ENCODE measurements at places on chromosomes 13 and 19.

DNA sequence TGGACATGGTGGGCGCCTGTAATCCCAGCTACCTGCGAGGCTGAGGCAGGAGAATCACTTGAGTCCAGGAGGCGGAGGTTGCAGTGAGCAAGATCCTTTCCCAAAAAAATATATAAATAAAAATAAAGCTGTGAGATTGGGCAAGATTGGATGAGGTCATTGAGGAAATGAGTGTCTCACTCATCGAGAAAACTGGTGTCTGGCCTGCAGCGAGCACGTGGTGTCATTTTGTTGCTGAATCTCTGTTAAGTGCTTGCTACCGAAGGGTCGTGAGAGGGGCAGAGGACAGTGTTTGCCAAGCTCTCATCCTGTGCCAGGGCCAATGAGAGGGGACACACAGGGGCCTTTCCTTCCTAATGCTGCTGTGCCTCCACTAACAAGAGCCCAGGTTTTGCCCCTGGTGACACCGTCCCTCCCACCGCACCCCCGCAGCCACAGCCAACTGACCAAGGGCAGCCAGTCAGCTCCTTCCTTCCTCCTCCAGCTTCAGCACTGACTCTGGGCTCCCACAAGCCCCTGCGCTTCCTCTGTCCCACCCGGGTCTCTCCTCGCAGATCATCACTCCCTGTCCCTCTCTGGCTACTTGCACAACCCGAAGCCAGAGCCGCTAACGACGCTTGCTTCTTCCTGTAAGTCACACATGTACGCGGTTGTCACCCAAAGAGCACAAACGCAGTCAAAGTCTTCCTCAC lies 3.2 kb downstream of the POLD1 start:
- no peak for DNase-seq

DNA sequence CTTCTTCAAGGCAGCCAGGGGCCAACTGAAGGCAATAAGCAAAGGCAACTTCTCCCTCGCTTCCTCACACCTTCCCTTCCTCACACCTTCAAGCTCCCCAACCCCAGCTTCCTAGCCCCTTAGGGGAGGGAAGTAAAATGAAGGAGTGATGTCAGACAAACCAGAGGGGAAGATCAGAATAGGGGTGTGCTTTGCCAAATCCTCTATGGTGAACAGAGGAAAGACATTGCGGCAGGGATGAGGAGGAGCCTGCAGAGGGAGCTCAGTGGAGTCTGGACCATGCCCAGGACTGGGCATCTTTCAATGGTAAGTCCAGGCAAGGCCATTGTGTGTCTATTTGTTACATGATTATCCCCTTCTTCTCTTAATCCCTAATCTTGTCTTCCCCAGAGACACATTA lies 164.0 kb downstream of the TSHZ3 start:
- DNase-seq: no peak

DNA sequence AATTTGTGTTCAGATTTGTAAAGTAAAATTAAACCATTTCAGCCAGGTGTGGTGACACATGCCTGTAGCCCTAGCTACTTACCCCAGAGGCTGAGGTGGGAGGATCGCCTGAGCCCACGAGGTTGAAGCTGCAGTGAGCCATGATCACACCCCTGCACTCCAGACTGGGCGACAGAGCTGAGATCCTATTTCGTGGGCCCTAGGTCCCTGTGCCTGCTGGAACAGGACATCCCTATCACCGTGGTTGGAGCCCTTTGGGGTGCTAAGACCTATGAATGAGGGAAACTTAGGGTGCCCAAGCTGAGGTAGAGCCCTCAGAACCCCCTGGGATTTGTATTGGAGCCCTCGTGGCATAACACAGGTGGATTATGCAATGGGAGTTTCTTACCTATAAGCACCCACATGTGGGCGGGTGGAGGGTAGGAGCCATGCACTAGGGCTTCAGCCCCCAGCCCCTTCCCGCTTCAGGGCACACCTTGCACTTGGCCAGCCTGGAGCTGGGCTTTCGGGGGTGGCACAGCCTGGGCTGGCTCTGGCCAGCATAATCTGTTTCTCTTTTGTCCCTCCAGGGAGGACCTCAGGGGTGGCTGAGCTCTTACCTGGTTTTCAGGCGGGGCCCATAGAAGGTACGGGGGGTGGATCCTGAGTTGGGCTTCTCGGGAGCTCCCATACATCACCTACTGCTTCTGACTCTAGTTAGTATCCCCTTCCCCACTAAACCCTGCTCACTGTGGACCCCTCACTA lies 7.2 kb upstream of the USF2 start:
- no peak for DNase-seq

DNA sequence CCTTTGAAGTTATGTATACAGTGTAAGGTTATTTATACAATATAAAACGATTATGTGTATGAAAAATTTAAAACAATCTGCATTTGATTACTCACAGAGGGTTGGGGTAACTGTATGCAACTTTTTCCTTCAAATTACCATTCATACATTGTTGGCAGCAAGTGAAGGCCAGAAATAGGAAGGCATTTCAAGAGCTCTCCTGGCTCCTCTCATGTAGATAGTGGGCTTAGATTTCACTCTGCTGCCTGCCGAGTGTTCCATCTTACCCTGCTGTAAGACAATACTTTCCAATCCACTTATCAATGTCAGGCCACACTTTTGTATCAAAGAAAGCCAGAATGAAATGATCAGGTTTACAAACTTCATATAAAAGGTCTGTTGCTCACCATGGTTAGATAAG lies 245.2 kb downstream of the DNAJC15 start:
- peak; percentile 62 for DNase-seq

GRCh38 chr13:93344048-93344705 lies 117.6 kb downstream of the GPC6 start:
- no peak for DNase-seq

GRCh38 chr13:113664751-113665596 lies 2.0 kb upstream of the GRK1 start:
- no peak for DNase-seq

DNA sequence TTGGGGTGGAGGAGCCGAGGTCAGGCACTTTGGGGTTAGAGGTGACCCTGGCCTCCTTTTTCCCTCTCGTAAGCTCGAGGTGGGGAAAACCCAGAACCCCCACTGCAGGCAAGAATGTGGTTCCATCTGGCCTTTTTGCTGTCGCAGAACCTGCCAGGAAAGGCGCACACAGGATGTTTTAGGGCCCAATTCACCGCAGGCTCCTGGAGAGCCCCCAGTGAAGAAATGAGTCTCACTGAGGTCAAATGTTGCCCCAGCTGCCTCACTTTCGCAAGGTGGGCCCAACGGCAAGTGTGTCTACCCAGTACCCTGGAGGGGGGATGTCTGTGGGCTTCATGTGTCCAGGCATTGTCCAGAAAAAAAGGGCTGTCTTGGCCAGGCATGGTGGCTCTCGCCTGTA lies 61.8 kb downstream of the PEX11G start:
- no peak for DNase-seq

DNA sequence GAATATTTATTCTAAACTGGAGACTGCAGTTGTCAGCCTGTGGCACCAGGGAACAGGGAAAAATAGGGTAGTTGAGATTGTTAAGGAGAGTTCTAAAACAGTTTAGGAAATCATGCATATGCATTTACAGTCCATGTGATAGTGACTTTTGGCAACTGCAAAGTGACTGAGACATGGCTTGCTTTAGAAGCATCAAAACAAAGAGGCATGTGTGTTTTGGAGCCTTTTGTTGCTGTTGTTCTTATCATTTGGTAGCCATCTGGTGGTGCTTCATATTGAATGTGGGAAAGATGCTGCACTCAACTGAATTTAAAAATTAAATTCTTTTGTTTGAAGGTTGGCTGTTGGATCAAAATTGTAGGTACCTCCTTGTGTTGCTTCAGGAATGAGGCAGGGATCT lies 10.2 kb upstream of the EBPL start:
- DNase-seq: no peak

GRCh38 chr19:34402074-34402600 lies 2.1 kb upstream of the PDCD2L start:
- peak; percentile 61 for DNase-seq

- DNase-seq: no peak
These were observed 1.6 kb downstream of the GATAD2A start for GRCh38 chr19:19406878-19407632.

GRCh38 chr13:77219401-77219800 lies 107.5 kb downstream of the MYCBP2 start:
- no peak for DNase-seq

DNA sequence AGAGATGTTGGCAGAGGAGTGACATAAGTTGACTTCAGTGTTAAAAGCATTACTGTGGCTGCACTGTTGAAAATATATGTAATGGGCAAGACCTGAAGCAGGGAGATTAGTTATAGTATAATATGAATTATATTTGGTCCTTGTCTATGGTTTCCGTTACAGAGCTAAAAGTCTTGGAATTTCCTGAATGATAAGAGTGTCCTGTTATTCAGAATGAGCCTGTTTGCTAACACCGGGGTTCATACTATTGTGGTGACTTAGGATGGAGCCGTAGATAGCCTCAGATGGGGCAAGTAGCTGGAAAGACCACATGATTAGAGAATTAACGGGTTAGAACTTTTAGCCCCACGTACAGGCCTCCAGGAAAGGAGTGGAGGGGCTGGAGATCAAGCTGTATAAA lies 5.7 kb downstream of the USPL1 start:
- no peak for DNase-seq

DNA sequence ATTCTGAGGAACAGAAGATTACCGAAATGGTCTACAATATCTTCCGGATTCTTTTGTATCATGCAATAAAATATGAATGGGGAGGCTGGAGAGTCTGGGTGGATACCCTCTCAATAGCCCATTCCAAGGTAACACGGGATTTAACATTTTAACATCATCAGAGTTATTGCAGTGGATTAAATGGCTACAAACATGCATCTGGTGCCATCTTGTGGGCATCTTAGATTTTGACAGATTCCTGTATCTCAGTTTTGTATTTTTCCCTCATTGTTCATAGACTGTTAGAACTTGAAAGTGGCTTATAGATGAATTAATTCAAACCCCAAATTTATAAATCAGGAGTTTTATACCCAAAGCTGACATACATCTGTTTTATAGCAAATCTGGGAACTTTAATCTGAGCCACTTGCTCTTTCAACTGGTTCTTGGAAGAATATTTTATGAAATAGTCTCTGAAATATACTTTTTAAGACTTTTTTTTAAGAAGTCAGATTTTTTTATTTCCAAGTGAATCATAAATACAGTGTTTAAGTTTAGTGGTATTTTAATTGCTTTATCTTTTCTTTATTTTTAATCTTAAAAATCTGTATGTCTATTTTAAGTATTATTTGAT lies 215.2 kb downstream of the NBEA start:
- DNase-seq: peak; percentile 57

- DNase-seq: no peak
These were observed 232.9 kb downstream of the FOXO1 start for GRCh38 chr13:40433577-40433976.

DNA sequence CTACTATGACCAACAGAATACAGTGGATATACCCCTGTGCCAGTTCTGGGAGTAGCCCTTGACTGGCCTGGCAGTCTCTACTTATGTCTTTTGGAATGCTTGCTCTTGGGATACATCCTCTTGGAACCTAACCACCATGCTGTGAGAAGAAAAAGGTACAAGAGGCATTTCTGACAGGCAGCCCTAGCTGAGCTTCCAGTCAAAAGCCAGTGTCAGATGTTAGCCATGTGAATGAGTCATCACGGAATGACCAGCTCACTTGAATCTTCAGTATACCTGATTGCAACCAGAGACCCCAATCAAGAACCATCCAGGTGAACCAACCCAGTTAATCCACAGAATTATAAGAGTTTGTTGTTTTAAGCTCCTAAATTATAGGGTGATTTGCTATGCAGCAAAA lies 4.1 kb downstream of the CCDC169 start:
- DNase-seq: no peak

DNA sequence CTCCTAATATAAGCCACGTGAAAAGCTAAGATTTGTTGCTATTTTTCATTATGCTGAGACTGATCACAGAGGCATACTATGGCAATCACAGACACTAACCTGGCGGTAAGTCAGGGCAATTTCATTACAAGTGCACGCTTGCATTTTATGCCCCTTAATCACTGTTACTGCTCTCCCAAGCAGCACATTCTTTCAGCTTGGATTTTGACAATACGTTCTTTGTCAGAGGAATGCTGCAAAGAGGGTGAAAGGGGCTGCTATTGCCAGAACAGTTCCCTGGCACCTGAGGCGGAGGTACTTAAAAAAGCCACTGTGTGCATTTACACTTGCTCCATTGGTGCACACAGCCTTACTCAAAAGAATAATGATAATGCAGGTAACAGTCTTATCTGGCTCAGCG lies 346.6 kb downstream of the RFC3 start:
- DNase-seq: no peak

DNA sequence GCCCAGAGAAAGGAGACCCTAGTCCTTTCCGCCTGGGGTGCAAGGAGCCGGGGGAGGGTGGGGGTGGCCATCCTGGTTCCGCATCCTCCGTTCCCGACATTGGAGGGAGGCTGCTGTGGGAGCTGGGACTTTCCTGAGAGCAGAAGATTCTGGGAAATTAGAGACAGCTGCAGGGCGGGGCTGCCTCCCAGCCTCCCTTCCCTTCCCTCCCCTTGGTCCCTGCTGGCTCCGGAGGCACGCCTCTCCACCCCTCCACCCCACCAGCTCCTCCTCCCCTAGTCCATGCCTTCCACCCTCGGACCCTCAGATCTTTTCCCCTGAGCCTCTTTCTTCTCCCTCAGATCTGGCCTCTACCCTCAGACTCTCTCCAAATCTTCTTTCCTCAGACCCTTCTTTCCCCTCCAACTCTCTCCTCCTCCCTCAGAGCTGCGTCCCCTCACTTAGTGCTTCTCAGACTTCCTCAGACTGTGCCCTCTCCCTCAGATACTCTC lies 3.1 kb upstream of the BCL3 start:
- DNase-seq: no peak

GRCh38 chr19:13118424-13119193 lies 545 bp downstream of the NACC1 start:
- DNase-seq: peak; percentile 7

DNA sequence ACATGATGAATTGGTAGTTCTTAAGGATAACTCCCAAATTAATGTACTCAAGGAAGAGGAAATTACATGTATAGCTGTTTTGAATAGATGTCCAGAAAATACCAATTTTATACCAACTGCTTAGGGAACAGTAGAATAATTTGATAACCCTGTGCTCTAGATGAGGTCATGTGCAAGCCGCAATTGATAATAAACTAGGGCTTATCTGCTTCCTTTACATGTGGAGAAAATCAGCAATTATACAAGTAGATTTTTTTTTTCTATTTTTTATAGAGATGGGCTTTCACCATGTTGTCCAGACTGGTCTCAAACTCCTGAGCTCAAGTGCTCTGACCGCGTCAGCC lies 9.3 kb downstream of the TPT1 start:
- no peak for DNase-seq

GRCh38 chr13:67438465-67438864 lies 208.3 kb upstream of the PCDH9 start:
- no peak for DNase-seq

DNA sequence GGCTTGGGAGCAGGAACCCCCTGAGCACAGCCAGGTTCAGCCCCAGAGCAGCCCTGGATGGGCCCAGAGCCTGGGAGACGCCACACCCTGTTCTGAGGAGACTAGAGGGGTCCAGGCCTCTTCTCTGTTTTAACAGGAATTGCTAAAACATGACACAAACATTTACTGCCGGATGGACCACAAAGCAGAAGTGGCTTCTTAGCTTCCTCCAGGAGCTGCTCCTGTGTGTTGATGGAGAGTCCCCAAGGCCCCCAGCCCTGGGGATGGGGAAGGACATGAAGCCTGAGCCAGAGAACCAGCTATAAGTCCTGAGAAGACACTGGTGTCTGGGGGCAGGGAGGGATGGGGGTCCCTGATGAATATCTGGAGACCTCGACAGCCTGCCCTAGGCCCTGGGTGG lies 14.6 kb downstream of the CEACAM3 start:
- no peak for DNase-seq

Measured in NCI-H345 (cell line).